ENCODE measurements at places on chromosomes 6 and 20.
A peak's percentile ranks its signal among the peaks of the same experiment; 100 is the strongest.

DNA sequence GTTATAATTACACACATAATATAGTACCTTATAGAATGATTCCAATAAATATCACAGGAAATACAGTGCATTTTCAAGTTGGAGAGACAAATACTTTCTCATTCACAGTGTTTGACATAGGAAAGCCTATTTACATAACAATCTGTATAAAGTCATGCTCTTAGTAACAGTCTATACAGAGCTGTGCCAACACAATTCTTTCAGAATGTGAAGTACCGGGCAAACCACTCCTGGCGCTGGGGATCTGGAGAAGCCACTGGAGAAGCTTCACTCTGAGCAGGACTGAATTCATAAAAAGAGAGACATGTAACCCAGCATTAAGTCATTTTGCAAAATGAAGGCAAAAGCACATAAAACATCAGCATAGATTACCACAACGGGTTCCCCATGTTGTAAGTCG, 24.9 kb upstream of the MCM9 start:
- no peak for DNase-seq

DNA sequence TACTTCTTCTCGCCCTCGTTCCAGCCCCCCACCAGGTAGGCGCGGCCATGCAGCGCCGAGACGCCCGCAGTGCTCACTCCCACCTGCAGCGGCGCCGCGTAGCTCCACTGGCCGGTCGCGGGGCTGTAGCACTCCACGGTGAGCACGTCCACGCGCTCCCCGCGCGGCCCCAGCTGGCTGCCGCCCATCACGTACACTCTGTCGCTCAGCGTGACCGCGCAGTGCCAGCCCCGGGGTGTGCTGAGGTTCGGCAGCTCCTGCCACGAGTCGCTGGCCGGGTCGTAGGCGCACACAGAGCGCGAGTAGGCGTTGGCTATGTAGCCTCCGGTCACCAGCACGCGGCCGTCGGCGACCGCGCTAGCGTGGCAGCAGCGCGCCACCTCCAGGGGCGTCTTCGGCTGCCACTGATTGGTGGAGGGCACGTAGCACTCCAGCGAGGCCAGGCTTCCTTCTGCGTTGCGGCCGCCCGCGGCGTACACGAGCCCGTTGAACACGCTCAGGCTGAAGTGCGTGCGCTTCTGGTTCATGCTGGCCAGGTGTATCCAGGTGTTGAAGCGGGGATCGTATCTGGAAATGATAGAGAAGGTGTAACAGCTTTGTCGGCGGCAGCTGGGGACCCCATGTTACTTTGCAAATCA, 13.7 kb downstream of the KLHL31 start:
- peak; percentile 83 for DNase-seq

DNA sequence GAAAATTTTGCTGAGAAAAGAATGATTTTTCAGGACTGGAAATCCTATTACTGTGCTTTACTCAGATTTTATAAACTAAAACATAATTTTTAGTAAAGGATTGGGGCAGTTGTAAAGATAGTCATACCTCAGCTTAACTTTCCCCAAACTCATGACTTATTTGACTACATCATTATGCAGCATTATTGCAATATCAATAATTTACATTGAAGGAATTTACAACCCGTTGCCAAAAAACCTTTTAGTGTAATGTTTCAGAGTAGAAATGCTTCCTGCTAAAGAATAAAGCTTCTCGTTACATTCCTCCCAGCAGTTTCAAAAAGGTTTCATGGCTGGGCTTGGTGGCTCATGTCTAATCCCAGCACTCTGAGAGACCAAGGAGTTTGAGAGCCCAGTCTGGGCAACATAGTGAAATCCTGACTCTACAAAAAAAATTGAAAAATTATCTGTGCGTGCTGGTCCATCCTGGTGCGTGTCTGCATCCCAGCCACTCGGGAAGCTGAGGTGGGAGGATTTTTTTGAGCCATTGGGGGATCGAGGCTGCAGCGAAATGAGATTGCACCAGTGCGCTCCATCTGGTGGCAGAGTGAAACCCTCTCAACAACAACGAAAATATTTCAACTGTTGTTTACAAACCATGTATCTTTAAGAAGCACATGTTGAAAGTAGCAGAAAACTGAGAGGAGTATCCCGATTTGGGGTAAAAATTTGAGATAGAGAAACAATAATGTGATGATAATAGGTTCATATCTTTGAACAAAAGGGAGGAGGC, 4.4 kb downstream of the AMD1 start:
- peak; percentile 53 for DNase-seq

- DNase-seq = no peak
Measured at GRCh38 chr6:57035549-57035948, 10.9 kb upstream of the KIAA1586 start.

DNA sequence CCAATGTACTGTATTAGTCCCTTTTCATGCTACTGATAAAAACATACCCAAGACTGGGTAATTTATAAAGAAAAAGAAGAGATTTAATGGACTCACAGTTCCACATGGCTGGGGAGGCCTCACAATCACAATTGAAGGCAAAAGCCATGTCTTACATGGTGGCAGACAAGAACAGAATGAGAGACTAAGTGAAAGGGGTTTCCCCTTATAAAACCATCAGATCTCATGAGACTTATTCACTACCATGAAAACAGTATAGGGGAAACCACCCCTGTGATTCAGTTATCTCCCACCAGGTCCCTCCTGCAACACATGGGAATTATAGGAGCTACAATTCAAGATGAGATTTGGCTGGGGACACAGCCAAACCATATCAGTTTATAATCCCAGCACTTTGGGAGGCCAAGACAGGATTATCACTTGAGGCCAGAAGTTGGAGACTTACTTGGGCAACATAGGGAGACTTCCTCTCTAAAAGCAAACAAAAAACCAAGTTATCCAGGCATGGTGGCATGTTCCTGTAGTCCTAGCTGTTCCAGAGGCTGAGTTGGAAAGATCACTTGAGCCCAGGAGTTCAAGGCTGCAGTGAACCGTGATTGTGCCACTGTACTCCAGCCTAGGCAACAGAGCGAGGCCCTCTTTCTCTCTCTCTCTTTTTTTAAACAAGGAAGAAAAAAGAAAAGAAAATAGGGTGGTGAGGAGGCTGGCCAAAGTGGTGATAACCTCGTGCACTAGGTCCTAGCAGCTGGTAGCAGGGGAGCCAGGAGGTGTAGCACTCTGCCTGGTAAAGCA, 22.9 kb upstream of the DDR1 start:
- DNase-seq = peak; percentile 32

DNA sequence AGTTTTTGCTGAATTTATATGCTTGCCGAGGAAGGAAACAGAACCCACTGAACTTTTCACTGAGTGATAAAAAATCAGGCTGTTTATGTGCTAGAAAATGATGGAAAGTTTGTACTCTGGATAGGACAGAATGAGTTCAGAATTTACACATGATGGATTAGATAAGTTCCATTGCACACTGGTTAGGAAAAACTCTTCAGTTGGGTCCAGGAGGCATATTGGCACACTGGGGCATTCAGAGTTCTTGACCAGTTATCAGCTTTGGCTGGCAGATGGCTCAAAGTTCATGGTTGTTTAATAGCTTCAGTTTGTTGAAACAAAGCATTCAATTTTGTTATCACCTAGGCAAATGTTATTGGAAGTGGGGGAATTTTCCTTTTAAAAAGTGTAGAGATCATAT, 613.3 kb upstream of the SYNCRIP start:
- no peak for DNase-seq

- DNase-seq = peak; percentile 60
Measured at GRCh38 chr6:31272836-31273626, 1.1 kb upstream of the HLA-C start.

DNA sequence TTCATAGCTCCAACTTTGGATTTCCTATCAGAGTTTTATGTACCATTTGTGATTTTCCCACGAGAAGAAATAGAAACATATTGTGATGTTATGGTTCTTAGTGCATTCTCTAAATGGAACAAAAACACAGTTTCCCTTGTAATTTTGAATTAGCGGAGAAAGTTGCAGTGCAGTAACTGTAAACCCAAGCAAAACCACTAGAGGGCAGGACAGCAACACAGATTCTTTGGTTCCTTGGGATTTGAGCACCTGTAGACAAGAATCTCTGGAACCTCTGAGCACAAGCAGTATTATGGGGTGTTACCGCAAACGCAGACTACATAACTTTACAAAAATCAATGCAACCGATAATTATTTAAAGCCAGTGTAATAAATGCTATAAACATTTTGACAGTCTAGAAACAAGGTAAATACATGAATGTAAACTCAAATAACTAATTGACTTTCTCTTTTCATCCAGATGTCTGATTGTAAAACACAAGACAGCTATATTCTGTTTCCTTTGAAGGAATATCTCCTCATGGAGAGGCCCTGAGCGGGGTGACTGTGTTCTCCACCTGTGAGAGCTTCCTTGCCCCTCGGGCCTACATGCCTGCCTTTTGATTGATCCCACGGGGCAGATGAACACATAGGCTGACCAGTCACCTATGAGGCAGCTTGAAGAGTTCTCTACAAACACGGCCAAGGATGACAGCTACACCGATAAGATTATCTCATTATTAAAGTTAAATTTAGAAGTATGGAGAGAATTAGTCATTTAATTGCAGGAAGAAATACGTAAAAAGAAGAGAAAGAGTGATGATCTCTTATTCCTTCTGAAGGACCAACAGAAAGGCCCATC, 67.5 kb upstream of the COL21A1 start:
- peak; percentile 35 for DNase-seq

GRCh38 chr6:90135667-90136066, 161.0 kb downstream of the BACH2 start:
- DNase-seq = peak; percentile 42

GRCh38 chr6:73610444-73611275, 43.1 kb downstream of the SLC17A5 start:
- DNase-seq = peak; percentile 75

DNA sequence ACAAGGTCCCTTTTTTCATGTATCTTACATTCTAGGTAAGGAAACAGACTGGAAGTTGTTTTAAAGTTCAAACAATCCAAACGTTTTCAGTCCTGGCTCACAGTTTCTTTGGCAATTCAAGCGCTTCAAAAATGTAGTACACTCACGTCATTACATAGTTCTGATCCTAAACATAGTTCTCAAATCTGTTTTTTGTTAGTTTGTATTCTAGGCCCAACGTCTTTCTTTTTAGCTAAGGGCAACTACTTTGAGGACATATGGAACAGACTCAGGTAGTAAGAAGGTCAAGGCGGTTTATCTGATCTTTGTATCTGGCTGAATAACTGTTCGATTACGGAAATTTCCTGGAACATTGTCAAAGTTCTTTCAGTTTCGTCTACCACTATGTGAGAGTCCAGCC, 36.9 kb upstream of the PLCB4 start:
- DNase-seq = no peak

DNA sequence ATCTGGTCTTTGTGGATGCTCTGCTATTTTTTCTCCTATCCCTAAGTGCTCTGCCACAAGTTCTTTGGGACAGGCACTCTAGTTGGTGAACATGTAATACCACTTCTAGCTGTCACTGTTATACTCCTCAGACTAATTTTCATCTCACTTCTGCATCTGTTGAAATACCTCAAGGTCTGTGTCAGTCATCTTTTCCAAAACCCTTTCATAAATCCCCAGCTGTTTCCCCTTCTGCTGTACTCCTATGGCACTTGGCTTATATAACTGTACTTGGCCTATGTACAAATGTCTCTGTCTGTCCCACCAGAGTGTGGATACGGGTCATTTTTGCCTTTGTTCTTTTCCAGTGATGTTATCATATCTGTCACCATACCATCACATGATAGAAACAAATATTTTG, 124.2 kb downstream of the FHL5 start:
- no peak for DNase-seq

- DNase-seq = no peak
Measured at GRCh38 chr20:62325172-62325905, 22.5 kb downstream of the ADRM1 start.

DNA sequence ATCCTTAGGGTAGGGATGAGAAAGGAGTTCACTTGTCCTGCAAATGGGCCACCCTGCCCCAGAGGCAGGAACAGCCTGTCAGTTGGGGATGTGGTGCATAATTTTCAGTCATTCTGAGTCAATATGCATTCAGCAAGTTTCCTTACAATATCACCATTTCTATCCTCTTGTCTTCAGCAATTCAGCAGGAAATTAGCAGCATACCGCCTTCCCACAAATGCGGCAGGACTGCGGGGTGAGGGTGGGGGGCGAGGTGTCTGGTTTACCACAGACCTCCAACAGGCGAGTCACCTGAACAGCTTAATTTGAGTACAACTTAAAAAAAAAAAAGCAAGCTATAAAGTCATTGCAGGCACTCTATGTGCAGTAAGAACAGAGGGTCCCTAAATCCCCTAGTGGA, 126.8 kb downstream of the MAP3K7 start:
- DNase-seq = no peak

- DNase-seq = no peak
Measured at GRCh38 chr6:79392094-79392493, 145.1 kb downstream of the LCA5 start.

- no peak for DNase-seq
Measured at GRCh38 chr20:57124800-57125517, 141.5 kb downstream of the BMP7 start.

- no peak for DNase-seq
Measured at GRCh38 chr20:48380661-48381060, 447.1 kb downstream of the PREX1 start.

DNA sequence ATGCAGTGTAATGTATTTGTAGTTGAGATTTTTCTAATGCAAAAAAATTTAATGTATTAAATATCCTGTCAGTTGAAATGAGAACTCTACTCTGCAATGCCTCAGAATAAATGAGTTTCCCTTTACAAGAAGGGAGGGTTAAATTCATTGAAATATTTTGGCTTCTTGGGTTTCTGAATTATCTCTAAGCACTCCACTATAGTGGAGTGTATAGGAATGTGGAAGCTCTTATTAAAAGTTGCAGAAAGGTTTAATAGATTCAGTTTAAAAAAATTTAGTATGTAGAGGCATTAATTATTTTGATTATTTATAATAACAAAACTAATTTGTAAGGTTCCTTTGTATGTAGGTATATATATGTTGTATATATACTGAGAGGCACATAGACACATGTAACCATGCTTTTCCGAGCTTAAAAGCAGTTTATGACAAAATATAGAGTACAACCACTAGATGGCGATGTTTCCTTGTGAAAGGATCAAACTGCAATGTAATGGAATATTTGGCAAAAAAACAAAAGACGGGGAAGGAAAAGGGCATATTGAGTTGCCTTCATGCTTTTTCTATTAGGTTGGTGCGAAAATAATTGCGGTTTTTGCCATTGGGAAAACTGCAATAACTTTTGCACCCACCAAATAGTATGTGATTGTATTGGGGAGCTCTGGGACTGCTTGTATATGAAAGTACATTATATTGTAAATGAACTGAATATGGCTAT, 144.2 kb downstream of the MYO6 start:
- DNase-seq = peak; percentile 64
